ENCODE measurements at places on chromosomes 7 and 10. TPM values are rescaled to one million over a fixed set of nuclear protein-coding genes. Genes with fewer than 3 reads are reported as not detected.

The CFAP43 gene
- total RNA-seq: 0.20 TPM

The ZNF485 gene
- total RNA-seq: 10.1 TPM

The CLDN12 gene
- total RNA-seq: 2.3 TPM

The PPP1R9A gene
- total RNA-seq: 0.35 TPM

The ZDHHC4 gene
- 27.5 TPM for total RNA-seq

The C7orf57 gene
- 0.45 TPM for total RNA-seq

The ASAH2 gene
- total RNA-seq: 10.0 TPM

The GRM3 gene
- not detected for total RNA-seq

The ENO4 gene
- not detected for total RNA-seq

The OPN1SW gene
- not detected for total RNA-seq

The IDI2 gene
- total RNA-seq: not detected

The CAMK2B gene
- total RNA-seq: 0.33 TPM

The NUDT13 gene
- total RNA-seq: 0.68 TPM

The TMEM176A gene
- total RNA-seq: 0.24 TPM

The ZNF365 gene
- total RNA-seq: 3.4 TPM

The KLF14 gene
- total RNA-seq: not detected

The ARMC3 gene
- total RNA-seq: not detected

The UNC5B gene
- total RNA-seq: 0.26 TPM

DNA sequence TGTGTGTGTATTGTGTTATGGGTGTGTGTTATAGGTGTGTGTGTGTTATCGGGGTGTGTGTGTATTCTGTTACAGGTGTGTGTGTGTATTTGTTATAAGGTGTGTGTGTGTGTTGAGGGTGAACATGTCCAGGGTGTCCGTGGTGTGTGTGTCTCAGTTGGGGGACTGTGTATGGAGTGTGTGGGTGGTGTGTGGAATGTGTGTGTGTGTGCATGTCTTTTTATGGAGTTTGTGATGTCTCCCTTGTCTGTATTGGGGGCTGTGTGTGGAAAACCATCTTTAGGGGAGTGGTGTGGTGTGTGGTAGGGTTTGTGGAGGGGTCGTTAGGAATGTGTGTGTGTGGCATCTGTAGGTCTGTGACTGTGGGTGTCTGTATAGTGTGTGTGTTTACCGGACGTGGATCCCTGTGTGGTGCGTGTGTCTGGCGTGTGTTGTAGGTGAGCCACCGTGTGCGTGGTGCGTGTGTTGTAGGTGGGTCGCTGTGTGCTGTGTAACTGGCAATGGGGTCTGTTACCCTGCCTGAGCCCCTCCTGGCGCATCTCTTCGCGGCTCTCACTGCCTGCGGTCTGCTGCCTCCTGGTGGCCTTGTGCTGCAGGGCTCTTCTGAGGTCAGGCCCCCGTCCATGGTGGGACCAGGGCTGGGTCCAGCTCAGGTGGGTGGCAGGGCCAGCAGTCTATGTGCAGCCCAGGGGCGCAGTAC is 61.7 kb downstream of the PALD1 start:
- DNase-seq: peak; percentile 14

- peak; percentile 7 for DNase-seq
These were observed 46.6 kb downstream of the BPGM start for GRCh38 chr7:134693256-134693655.

DNA sequence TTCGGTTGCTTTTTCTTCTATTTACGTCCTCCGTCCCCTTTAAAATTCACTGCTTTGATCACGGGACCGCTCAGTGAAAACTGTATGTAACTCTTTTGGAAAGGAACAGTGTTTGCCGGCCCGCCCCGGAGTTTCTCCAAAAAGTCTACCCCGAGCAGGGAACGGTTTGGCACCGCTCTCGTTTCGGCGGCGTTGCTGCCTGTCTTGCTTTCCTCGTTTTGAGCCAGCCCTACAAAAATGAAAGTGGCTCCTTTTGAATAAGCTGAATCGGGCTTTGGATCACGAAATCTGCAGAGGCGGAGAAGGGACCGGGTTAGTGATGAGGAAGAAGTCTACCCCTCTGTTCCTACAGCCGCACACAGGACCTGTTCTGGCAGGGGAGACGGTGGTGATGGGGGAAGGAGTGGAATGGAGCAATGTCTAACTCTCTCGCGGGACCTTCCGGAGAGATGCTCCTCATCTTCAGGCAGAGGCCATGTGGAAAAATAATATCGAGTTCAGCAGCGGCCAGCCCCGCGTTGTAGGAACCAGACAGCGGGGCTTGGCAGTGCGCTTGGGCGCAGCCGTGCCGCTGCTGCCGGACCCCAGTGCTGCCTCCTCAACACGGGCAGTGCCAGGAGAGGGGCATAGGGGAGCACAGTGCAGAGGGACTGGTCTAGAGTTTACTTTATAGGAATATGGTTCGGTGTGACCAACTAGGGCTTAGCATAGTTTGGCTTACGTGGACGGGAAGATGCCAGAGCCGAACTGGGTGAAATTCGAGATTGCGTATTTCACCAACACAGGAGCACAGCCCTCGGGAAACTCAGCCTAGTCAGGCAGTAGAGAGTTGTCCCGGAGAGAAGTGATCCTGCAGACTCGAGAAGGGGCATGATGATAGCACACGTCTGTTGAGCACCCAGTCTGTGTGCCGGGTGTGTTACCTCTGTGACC is 1.4 kb downstream of the HTRA1 start:
- DNase-seq: no peak

DNA sequence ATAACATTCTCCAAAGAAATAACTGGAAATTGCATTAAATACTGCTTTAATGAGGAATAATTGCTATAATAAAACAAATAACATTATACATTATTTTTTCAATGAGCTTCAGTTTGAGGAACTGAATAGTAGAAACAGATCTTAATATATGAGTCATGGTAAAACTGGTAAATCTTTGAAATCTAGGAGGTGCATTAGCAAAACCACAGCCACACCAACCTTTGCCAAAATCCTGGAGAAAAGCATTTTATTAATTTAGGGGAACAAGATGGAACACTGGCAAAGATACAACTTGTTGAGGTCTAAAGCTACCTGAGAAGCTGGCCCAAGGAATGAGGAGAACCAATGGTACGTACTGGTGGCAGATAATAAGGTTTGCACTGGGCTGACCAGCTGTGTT is 5.4 kb upstream of the ASL start:
- no peak for DNase-seq

DNA sequence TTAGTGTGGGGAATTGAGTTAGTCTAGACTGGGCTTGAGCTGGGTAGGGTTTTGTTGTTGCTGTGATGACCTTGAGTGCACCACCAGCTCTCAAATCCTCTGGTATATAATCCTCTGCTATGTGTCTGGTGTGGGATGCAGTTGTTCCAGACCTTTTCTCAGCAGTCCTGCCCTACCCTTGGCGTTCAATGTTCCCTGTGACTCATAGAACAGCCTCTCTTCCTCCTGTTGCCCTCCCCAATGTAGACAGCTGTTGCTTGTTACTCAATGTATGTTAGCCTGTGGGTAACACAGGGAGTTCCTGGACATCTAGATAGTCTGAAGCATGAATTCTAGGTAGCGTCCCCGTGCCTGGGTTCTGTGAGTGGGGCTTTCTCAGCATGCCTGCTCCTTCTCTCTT is 19.8 kb downstream of the ACBD7 start:
- no peak for DNase-seq

GRCh38 chr10:14658331-14659127 is 116.2 kb downstream of the FAM107B start:
- DNase-seq: no peak

DNA sequence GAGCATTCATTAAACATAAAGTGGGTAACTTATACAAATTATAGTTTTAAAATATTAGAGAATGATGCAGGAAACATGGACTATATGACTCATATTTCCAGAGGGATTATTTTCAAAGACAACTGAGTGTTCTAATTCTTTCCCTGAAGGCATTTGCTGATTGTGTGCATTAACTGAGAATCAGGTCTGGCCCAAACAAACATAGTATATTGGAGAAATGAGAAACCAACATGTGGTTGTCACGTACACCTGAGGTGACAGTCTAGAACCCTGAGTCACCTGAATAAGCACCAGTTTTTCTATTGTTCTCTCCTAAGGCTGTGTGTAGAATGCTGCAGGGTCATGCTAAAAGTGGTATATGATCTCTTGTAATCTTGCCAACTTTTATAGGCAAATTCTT is 1125.7 kb downstream of the XPNPEP1 start:
- no peak for DNase-seq

DNA sequence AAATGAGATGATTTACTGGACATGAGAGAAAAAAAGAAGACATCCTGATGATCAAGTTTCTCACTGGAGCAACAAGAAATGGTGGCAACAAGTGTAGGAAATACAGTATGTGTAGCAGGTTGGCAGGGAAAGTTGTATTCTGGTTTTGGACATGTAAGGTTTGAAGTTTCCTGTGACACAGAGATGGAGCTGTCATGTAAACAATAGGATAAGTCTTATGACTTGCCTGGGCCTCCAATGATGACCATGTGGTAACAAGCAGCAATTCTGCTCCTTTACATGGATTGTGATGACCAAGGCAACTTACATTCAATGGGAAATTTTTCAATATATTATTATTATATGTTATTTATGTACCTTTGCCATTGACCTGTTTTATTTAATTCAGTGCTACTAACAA is 125.4 kb downstream of the KMT2E start:
- no peak for DNase-seq

- DNase-seq: no peak
These were observed 126.9 kb downstream of the HIBADH start for GRCh38 chr7:27535795-27536194.

- no peak for DNase-seq
These were observed 30.0 kb downstream of the DUSP5 start for GRCh38 chr10:110527731-110528171.

GRCh38 chr10:54854389-54854788 is 53.4 kb upstream of the PCDH15 start:
- no peak for DNase-seq

- DNase-seq: no peak
These were observed 121.7 kb downstream of the DOCK4 start for GRCh38 chr7:112084520-112084971.

DNA sequence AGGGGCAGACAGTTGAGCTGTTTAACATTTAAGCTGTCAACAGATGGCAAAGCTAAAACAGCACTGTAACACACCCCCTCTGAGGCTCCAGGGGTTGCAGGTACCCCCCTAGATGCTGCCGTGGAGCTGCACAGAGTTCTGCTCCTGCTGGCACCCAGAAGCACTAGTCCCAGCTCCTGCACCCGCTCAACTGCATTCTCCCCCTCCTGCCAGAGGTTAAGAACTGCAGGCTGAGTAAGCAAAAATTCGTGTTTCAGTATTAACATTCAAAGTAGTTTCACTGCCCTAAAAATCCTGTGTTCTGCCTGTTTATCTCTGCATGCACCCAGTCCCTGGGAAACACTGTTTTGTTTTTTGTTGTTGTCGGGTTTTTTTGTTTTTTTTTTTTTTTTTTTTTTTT is 790.8 kb upstream of the KCND2 start:
- DNase-seq: no peak

- no peak for DNase-seq
These were observed 35.1 kb upstream of the GARS1 start for GRCh38 chr7:30559611-30560010.

GRCh38 chr7:121187222-121187621 is 141.6 kb upstream of the WNT16 start:
- DNase-seq: no peak

- DNase-seq: no peak
These were observed 39.2 kb upstream of the PPP1R3C start for GRCh38 chr10:91672021-91672608.

DNA sequence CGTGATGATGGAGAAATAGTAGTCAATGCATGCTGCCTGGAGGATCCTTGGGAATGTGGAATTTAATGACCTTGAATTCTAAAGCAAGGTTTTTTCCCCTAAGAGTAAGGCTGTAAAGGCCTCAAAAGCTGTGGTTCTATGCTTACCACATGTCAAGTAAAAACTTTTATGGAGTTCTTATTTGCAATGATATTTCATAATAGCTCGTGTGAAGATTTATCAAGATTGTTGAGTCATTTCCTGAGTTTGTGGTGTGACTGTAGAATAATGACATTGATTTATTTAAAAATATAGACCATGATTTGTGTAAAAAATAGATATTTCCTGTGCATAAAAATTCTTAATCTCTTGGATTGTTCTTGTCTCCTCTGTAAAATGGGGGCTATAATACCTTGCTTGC is 67.5 kb upstream of the SORCS1 start:
- no peak for DNase-seq

DNA sequence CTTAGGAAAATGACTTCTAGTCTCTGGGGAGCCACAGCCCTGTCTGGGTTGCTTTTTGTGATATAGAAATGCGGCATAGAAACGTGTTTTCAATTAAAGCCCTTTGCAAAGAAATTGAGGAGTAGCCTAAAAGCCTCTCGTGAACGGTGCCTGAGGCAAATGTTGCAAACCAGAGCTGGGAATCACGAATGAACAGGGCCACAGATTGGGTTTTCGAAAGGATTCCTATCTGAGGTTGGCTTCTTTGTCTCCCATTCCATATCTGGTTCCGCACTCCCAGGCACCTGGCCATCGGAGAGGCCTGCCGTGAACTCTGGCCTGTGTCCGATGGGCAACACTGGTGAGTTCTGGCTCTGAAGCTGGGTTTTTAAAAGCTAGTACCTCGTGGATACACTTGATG is 221.6 kb downstream of the TCF7L2 start:
- no peak for DNase-seq

- DNase-seq: no peak
These were observed 8.6 kb downstream of the CALN1 start for GRCh38 chr7:72403458-72404076.

DNA sequence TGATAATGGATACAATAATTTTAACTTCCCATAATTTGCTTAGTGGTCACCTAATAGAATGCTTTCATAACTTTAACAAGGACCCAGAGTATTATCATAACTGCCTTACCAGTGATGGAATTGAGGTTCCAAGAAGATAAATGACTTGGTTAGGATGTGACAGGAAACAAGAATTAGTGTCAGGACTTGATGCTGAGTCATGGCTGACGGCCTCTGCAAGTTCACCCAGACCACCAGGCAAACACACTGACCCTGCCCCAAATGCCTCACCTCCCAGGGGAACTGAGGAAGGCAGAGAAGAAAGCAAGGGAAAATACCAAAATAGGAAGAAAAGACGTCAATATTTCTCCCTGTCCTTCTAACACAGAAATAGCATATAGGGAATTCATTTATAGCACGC is 636.3 kb downstream of the PARD3 start:
- no peak for DNase-seq

- DNase-seq: no peak
These were observed 270.3 kb upstream of the AOAH start for GRCh38 chr7:36994456-36995112.

- DNase-seq: no peak
These were observed 13.3 kb downstream of the PARP12 start for GRCh38 chr7:140049339-140050024.

DNA sequence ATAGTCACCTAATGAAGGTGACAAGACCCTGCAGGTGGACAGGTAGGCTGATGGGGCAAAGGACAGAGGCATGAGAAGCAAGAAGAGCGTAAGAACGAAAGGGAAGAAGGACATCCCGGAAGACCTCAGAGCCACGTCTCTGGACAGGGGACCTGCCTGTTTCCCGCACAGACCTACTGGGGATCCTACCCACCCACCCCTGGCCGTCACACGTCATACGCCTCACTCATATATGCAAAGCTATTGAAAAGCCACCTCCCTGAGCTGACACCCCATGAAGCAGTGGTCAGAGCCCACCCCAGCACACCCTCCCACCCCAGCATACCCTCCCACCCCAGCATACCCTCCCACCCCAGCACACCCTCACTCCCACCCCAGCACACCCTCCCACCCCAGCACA is 140.6 kb downstream of the GRID1 start:
- DNase-seq: no peak
